Tibial nerve (tissue), 4 donors: ENCODE measurements at places on chromosomes 1 and 21. TPM values are rescaled to one million over a fixed set of nuclear protein-coding genes. Genes with fewer than 3 reads are reported as not detected.

DNA sequence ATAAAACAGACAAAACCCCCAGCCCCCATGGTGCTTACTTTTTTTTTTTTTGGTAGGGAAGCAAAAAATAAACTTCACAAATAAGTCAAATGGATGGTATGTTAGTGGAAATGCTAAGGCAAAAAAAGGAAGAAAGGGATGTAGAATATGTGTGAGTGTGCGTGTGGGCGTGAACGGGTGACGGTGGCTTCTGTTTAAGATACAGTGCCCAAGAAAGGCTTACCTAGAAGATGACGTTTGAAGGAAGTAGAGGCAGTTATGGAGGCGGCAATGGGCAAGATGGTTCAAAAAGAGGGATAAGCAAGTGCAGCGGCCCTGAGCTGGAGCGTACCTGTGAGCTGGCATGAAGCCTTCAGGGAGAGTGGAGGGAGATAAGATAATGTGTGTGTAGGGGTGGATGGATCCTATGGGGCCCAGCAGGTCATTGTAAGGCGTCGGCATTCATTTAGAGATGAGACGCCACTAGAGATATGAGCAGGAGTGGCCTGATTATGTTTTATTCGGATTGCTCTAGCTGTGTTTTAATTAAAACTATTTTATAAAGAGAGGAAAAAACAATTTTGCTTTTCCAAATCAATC, 19.9 kb downstream of the LEPR start:
- no peak for DNase-seq

DNA sequence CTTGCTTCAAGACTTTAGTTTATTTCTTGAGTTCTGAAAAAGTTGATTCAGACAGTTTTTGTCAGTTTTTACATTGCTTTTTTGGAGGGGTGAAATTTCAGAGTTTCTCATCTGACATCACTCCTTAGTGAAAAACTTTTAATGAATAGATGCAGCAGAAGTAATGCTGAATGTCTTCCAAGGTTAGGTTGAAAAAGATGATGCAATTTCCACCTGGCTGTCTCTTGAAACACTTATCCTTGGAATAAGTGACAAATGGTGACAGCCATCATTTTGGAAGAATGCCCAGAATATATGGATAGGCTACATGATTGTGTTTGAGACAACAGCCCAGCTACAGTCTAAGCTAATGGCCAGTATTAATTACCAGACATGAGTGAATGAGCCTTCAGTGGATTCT, 140.8 kb downstream of the ZNF644 start:
- no peak for DNase-seq

GRCh38 chr21:23695443-23695842, 1911.8 kb downstream of the MRPL39 start:
- DNase-seq, result no peak

DNA sequence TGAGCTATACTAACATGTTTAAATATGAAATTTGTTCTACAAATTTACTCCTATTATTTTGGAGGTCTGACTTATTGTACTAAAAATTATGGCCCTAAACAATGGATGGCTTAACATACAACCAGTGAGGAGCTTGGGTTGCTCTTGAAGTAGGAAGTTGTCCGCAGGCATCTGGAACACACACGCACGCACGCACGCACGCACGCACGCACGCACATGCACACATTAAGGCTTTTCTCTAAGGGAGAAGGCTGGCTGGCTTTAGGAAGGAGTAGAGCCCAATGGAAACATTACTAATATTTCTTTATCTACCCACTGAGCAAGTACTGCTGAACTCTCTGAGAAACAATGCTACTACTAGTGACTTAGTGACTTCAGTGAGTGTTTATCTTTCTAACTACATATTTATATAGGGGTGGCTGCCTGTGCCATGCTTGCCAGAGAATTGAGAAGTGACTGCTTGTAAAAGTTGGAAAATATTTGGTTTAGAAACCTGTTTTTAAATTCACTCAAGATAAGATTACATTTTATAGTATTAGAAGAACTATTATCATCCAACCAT, 16.2 kb upstream of the ARHGAP29 start:
- no peak for DNase-seq

The MROH7 gene
- 6.6 TPM for total RNA-seq

GRCh38 chr1:30512914-30513265, 210.5 kb downstream of the MATN1 start:
- no peak for DNase-seq

The LCE1D gene
- not detected for total RNA-seq

The CASQ1 gene
- not detected for total RNA-seq

DNA sequence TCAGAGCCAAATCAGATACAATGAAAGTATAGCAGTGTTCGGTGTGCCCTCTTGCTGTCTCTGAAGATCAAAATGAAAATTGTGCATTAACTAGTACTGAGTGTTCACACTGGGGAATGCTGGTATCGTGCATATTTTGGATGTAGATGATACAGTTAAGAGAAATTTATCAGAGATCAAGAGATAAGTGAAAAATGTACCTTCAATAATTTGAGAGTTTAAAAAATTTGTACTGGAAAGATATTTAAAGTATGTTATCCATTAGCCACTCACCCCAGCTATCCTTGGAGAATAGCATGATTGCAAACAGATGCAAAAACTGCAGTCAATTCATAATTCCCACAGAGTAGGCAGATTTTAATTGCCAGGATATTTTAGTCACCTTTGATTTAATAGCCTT, 56.4 kb downstream of the GREM2 start:
- no peak for DNase-seq

- DNase-seq, result no peak
These were observed 133.0 kb downstream of the PTPN14 start for GRCh38 chr1:214418391-214418790.

The LCE1E gene
- not detected for total RNA-seq

DNA sequence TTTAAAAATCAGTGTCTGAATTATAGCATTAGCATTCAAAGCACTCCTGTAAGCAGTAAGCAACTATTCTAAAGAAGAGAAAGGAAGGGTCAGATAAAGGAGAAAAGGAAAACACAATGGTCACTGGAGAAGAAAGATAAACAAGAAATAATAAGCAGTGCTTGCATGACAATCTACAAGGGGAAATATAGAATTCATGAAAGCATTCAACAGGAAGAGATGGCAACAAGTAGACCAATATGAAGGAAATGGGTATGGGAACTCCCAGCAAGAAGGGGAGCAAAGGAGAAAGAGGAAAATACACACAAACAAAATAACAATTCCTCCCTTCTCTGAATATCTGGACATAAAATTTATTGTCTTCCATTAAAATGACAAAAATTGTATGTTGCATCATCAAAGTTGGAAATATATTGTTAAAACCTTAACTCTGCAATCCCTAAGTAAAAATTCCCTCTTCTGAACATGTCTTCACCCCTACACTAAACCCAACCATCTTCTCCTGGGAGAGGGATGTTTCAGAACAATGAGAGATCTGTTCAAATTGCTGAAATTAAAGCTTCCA, 206.3 kb upstream of the SAMSN1 start:
- DNase-seq, result no peak
